Lung (tissue), 17 donors: ENCODE measurements at places on chromosomes 11 and 22. TPM values are rescaled to one million over a fixed set of nuclear protein-coding genes. Genes with fewer than 3 reads are reported as not detected.

Gene BLID
- 4.5 TPM for total RNA-seq

Gene CASP1
- total RNA-seq, result 38.5 TPM

GRCh38 chr11:110518809-110519514, 89.2 kb downstream of the FDX1 start:
- H3K4me3 ChIP-seq, result no peak overlapping the region
- no peaks in the 10 kb centered on the region for H3K36me3 ChIP-seq
- no peaks in the 10 kb centered on the region for H3K27me3 ChIP-seq
- no peak for DNase-seq
- H3K27ac ChIP-seq, result no peak overlapping the region

- H3K4me3 ChIP-seq, result no peak overlapping the region
- DNase-seq, result no peak
- H3K27me3 ChIP-seq, result no peaks in the 10 kb centered on the region
- H3K4me1 ChIP-seq, result no peaks in the 10 kb centered on the region
- no peak overlapping the region for H3K27ac ChIP-seq
- H3K36me3 ChIP-seq, result no peaks in the 10 kb centered on the region
Measured at GRCh38 chr11:41851743-41852142, 392.3 kb upstream of the LRRC4C start.

DNA sequence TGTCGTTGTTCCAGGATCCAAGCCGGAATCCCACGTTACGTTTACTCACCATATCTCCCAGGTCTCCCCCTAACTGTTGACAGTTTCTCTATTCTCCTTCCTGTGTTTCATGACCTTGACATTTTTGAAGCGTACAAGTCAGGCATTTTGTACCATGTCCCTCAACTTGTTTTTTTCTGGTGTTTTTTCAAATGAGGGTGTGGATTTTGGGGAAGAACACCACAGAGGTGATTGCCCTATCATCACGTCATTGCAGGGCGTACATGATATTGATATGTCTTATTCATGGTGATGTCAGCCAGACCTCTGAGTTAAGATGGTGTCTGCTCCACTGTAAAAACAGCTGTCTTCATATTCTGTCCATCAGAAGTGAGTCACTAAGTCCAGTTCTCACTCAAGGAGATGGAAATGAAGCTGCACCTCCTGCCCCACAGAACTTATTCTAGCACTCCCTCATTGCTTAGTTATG, 28.3 kb upstream of the SOX10 start:
- DNase-seq, result no peak
- no peak overlapping the region for H3K27ac ChIP-seq
- H3K27me3 ChIP-seq, result no peaks in the 10 kb centered on the region

DNA sequence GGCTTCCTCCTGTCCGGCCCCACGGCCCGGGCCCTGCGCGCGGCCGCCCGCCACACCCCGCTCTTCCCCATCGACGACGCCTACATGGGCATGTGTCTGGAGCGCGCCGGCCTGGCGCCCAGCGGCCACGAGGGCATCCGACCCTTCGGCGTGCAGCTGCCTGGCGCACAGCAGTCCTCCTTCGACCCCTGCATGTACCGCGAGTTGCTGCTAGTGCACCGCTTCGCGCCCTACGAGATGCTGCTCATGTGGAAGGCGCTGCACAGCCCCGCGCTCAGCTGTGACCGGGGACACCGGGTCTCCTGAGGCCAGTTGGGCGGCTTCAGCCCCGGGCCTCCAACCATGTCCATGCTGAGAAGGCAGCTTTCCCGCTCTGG, 6.2 kb downstream of the B3GNT6 start:
- H3K27ac ChIP-seq, result no peak overlapping the region
- no peaks in the 10 kb centered on the region for H3K4me1 ChIP-seq
- DNase-seq, result no peak
- H3K36me3 ChIP-seq, result no peaks in the 10 kb centered on the region
- no peak overlapping the region for H3K4me3 ChIP-seq

- H3K4me3 ChIP-seq, result no peak overlapping the region
- H3K36me3 ChIP-seq, result no peaks in the 10 kb centered on the region
- H3K27ac ChIP-seq, result no peak overlapping the region
Measured at GRCh38 chr11:115333121-115333520, 171.1 kb downstream of the CADM1 start.

- no peaks in the 10 kb centered on the region for H3K27me3 ChIP-seq
- no peaks in the 10 kb centered on the region for H3K4me1 ChIP-seq
- H3K36me3 ChIP-seq, result no peaks in the 10 kb centered on the region
- no peak overlapping the region for H3K4me3 ChIP-seq
- H3K27ac ChIP-seq, result no peak overlapping the region
Measured at GRCh38 chr11:70472240-70472639, 73.9 kb downstream of the CTTN start.
